NCI-H526 (cell line): ENCODE measurements at places on chromosomes 6 and 20.

GRCh38 chr6:92763680-92764079 is 655.7 kb downstream of the EPHA7 start:
- DNase-seq: no peak

DNA sequence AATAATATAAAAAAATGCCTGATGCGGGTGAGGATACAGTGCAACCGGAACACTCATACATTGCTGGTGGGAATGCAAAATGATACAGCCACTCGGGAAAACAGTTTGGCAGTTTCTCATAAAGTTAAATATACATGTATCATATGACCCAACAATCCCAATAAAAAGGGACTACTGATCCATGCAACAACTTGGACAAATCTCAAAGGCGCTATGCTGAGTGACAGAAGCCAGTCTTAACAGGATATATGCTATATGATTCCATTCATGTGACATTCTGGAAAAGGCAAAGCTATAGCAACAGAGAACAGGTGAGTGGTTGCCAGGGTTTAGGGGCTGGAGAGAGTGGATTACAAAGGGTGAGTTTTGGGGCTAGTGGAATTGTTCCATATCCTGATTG is 170.2 kb upstream of the MLN start:
- DNase-seq: peak; percentile 56

- no peak for DNase-seq
These were observed 22.6 kb upstream of the BTN3A2 start for GRCh38 chr6:26342106-26343004.

DNA sequence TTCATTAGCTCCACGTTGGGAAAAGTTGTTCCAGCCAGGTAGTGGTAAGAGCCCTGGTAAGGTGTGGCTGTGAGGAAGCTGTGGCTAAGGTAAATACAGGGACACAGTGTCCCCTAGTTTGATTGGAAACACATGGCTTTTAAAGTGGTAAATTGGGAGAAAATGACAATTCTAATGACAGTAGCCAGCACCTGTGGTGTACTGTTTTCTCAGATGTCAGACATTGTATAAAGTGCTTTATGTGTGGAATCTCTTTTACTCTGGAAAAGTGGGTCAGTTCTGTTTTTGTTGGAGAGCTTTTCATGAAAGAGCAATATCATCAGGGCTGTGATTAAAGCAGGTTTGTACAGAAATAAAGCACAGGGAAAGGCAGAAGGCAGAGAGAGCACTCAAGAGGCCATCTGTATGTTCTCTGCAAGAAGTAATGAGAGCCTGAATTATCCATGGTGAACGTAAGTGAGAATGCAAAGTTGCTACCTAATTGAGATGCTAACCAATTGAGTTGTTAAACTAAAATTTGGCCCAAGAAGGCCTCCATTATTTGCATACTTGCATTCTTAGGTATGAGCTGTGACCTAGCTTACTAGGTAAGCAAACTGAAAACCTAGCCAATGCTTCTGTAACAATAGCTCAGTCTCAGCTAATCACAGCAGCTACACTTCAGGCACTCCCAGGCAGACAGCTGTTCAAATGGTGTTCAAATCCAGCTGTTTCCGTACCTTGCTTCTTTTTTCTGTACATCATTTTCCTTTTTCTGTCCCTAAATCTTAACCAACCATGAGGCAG is 28.2 kb downstream of the MRAP2 start:
- DNase-seq: no peak

DNA sequence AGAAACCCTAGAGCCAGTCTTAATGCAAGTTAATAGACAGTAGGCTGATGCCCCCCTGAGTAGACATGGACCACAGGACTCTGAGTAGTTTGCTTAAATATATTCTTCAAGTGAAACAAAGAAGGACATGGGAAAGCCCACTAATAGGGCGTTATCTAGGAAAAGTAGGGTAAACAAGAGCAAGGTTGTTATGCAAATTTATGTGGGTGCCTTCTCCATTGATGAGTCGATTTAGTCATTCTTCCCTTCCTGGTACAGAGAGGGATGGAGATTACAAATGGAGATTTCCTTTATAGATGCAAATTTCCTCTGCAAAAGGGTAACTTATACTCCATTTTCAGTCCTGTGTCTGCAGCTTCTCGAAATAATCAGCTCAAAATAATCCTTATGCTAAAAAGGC is 262.0 kb downstream of the CD83 start:
- peak; percentile 98 for DNase-seq

DNA sequence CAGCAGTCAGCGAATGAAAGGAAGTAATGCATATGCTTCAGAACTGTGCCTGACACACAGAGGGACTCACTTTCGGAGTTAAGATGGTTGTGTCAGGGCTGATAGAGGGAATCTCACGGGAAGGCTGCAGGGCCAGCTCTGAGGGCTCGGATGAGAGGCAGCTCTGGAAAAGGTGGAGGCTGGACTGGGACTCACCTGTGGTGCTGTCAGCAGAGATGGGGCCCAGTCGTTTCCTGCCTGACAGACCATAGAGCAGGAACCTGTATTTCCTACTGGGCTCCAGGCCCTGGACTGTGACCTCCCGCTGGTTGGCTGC is 9.3 kb downstream of the CYP21A2 start:
- no peak for DNase-seq

DNA sequence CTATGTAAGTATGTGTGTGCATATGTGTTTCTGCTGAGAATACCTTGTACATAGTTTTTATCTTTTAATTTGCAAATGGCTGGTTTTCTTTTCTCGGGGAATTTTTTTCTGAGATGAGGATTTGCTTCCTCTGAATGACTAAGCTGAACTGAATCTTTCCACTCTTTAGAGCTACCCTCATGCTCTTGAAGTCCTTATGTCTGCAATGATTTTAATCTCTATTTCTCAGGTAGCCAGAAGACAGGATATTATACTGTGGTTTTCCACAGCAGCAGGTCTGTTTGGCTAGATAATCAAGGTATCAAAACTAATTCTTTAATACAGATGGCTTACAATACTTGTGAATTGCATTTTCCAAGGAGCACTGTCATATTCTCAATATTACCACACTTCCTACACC is 114.7 kb downstream of the PLCB1 start:
- DNase-seq: no peak

GRCh38 chr6:83221889-83222479 is 28.8 kb downstream of the RWDD2A start:
- DNase-seq: peak; percentile 51

DNA sequence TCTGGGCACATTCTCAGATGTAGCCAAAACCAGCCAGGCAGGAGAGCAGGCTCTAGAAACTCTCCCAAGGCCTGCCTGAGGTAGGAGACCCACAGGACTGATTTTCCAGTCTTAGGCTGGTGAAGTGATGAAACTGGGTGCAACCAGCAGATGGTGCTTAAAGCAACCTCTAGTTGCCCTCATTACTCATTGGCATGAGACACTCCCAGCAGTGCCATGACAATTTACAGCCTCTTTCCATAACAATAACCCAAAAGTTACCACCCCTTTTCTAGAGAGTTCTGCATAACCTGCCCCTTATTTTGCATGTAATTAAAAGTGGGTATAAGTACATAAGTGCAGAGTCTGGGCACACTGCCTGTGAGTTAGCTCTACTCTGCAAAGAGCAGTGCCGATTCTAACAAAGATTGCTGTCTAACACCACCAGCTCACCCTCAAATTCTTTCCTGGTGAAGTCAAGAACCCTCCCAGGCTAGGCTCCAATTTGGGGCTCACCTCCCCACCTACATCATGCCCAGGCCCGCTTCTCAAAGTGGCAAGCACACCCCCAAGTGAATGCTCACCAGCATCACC is 14.4 kb upstream of the GPR6 start:
- no peak for DNase-seq

DNA sequence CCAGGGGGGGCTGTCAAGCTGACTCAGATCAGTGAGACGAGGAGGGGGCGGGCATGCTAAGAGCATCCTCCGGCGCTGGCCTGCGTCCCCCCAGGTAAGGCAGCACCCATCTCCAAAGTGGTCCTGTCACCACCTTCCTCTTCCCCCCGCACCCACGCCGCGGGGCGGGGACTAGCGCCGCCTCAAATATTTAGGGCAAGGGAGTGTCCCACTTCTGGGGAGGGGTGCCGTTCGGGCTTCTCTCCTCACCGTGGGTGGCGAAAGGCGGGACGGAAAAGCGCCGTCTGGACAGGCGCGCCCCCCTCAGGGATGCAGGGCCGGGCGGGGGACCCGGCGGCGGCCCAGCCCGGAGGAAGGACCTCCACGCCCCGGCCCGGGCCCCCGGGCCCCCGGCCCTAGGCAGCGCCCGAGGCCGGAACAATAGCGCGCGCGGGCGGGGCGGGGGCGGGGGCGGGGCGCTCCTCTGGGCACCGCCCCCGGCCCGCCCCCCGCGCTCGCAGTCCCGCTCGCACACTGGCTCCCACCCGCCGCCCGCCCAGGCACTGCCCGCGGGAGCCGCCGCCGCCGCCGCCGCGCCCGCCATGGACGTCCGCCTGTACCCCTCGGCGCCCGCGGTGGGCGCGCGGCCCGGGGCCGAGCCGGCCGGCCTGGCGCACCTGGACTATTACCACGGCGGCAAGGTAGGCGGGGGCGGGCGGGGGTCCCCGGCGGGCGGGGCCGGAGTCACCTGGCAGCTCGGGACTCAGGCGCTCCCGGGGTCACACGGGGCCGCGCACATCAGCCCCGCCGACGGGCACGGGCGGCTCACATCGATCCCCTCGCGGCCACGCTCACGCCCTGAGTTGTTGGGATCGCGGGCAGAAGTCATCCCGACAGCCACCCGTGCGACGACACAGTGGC is at the start of gene TOX2:
TOX2 (plus strand) TSS at position 542 of the 900 bp plus-strand sequence; CDS start at position 582, 40 bp downstream.
- DNase-seq: peak; percentile 74

- no peak for DNase-seq
These were observed 111.0 kb downstream of the DTNBP1 start for GRCh38 chr6:15551798-15552197.

GRCh38 chr20:38217791-38218565 is 42.6 kb downstream of the KIAA1755 start:
- DNase-seq: no peak

- no peak for DNase-seq
These were observed 93.2 kb downstream of the FOXF2 start for GRCh38 chr6:1482381-1483166.

- no peak for DNase-seq
These were observed 28.9 kb downstream of the TBC1D7 start for GRCh38 chr6:13299403-13299821.

GRCh38 chr6:87421576-87421975 is 13.8 kb downstream of the CFAP206 start:
- no peak for DNase-seq

- DNase-seq: no peak
These were observed 20.0 kb downstream of the CCN2 start for GRCh38 chr6:131931063-131931750.

- DNase-seq: no peak
These were observed 11.8 kb downstream of the CPNE5 start for GRCh38 chr6:36827261-36828079.

DNA sequence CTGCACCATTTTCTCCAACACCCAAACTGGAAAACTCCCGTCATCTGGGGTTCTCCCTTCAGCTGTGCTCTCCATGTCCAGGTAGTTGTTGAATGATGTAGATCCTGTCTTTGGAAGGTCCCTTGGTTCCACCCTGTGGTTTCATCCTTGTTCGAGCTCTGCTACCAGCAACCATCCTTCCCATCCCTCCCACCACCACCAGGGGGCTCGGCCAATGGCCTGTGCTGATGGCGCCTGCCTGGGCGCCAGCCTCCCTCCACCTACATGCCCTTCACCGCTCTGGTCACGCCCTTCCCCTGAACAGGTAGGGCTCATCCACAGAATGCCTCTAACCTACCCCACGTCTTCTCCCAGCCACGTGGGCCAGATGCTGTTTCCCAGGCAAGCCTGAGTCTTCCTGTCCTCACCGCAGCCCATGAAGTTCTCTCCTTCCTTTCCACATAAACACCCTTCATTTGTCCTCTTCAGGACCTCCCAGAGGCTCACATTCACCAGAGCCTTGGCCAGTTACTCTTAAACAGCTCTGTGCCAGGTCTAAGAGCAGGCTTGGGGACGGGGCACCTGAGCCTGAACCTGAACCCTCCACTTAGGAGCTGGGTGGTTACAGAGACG is 75.1 kb upstream of the DUSP22 start:
- no peak for DNase-seq

DNA sequence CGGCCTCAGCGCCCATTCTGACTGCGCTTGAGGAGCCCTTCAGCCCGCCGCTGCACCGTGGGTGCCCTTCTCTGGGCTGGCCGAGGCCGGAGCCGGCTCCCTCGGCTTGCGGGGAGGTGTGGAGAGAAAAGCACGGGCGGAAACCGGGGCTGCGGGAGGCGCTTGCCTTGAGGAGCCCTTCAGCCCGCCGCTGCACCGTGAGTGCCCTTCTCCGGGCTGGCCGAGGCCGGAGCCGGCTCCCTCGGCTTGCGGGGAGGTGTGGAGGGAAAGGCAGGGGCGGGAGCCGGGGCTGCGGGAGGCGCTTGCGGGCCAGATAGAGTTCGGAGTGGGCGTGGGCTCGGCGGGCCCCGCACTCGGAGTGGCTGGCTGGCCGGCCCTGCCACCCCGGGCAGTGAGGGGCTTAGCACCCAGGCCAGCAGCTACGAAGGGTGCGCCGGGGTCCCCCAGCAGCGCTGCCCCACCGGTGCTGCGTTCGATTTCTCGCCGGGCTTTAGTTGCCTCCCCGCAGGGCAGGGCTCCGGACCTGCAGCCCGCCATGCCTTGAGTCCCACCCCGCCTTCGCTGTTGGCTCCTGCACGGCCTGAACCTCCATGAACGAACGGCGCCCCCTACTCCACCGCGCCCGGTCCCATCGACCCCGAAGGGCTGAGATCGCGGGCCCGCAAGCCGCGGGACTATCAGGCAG is 45.7 kb upstream of the MCUR1 start:
- no peak for DNase-seq

- DNase-seq: no peak
These were observed 796 bp upstream of the RREB1 start for GRCh38 chr6:7106752-7107577.

DNA sequence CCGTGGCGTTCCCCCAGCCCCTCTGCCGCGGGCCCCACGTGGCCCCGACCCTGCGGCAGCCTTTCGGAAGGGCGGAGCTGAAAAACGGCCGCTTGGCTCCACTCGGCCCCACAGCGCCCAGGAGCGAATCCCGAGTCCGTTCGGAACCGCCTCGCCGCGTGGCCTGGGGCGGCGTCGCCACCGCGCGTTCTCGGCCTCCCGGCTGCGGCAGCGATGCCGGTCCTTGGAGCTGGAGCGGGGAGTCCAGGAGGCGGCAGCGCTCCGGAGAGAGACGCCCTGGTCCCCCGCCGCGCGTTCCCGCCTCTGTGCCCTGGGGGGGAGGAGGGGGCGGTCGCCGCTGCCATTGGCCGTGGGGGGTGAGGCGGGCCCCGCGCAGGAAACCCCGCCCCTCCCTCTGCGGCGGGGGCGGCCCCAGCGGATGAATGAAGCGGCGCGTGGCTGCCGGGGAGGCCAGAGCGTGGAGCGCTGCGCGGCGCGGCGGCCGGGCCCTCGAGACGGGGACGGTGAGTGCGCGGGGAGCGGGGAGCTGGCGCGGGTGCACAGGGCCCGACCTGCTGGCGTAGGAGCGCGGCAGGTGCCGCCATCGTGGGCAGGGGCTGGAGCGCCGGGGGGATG is at the start of gene SLCO4A1:
SLCO4A1 (plus strand) TSS at position 453 of the 615 bp plus-strand sequence. CDS start 13,952 bp downstream, outside the sequence.
- peak; percentile 95 for DNase-seq

GRCh38 chr6:127107916-127108315 is 10.6 kb upstream of the RSPO3 start:
- no peak for DNase-seq

GRCh38 chr6:4687989-4688947 is 87.9 kb upstream of the CDYL start:
- no peak for DNase-seq

- DNase-seq: no peak
These were observed 31.0 kb upstream of the PCMTD2 start for GRCh38 chr20:64224351-64225170.

GRCh38 chr20:35020108-35020928 is 64.7 kb downstream of the MYH7B start:
- no peak for DNase-seq
